Activated CD8-positive, alpha-beta T cell treated with anti-CD3 and anti-CD28 coated beads for 36 hours (primary cell): ENCODE measurements at places on chromosomes 11 and 22. TPM values are rescaled to one million over a fixed set of nuclear protein-coding genes. Genes with fewer than 3 reads are reported as not detected.

DNA sequence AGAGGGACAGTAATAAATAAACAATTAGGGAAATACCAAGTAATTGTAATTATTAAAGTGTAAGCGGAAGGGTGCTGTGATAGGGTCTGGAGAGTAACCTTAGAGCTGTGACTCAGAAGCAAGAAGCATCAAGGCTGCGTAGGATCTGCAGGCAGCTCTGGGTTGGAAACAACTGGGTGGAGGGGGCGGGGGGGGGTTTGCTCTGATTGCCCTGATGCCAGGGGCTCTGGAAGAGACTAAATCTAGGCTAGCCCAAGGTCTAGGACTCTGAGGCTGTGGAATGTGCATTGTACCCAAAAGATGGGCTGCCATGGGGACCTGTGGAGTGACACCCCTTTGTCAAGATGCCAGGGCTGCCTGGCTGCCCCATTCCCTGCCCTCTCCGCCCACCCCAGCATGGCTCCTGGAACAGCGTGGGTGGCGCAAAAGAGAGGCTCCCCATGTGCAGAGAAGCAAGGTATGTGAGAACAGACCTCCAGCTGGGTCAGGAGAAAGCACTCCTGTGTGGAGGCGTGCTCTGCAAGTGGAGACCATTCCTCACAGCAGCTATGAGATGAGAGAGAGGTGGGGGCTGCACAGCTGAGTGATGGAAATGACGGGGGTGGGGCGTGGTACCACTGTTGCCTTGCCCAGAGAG lies 101.1 kb upstream of the CRYBB3 start:
- DNase-seq, result no peak

- no peak for DNase-seq
These were observed 217.8 kb upstream of the TBCEL start for GRCh38 chr11:120805960-120806555.

DNA sequence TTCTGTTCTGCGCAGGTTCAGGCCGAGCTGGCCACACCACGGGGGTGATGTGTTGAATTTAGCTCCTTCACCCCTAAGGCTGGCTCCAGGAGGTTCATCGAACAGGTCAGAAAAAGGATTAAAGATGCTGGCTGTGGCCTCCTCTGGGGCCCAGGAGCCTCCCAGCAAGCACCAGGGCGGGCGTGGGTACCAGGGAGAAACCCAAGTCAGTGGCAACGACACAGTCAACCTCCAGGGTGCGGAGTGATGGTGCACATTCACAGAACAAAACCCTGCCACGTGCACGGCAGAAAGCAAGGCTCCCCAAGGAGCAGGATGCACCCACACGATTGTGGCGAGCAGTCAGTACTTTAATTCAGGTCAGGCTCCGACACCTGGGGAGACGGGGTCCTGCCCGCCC lies 10.8 kb downstream of the C11orf24 start:
- no peak for DNase-seq

Gene OPCML
- not detected for total RNA-seq

DNA sequence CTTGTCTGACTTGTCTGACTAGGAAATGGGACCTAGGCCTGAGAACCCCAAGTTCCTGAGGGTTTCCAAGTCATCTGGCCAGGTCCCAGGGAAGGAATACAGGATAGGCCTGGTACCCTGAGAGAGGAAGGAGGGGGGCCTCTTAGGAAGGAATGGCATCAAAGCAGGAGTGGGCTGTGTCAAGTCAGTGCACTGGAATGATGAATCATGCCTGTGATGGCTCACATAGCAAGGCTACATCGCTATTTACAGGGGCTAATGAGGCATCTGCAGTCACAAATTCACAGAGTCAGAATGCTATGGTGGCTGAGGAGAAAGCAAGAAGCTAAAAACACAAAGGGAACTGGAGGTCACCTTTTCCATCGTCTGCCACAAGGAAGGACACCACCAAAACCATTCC lies 247.3 kb downstream of the NXPE2 start:
- no peak for DNase-seq

Gene KCNJ11
- 1.2 TPM for total RNA-seq

- DNase-seq, result no peak
These were observed 66.9 kb downstream of the BCR start for GRCh38 chr22:23246982-23247766.

- peak; percentile 39 for DNase-seq
These were observed 79.1 kb downstream of the UVRAG start for GRCh38 chr11:75894036-75894585.

GRCh38 chr22:44707752-44708151 lies 5.7 kb downstream of the PRR5 start:
- DNase-seq, result peak; percentile 18

- no peak for DNase-seq
These were observed 43.5 kb downstream of the CD44 start for GRCh38 chr11:35182317-35182939.

Gene NPAS4
- not detected for total RNA-seq

- DNase-seq, result no peak
These were observed 104.7 kb downstream of the PLEKHA7 start for GRCh38 chr11:16909359-16910035.

DNA sequence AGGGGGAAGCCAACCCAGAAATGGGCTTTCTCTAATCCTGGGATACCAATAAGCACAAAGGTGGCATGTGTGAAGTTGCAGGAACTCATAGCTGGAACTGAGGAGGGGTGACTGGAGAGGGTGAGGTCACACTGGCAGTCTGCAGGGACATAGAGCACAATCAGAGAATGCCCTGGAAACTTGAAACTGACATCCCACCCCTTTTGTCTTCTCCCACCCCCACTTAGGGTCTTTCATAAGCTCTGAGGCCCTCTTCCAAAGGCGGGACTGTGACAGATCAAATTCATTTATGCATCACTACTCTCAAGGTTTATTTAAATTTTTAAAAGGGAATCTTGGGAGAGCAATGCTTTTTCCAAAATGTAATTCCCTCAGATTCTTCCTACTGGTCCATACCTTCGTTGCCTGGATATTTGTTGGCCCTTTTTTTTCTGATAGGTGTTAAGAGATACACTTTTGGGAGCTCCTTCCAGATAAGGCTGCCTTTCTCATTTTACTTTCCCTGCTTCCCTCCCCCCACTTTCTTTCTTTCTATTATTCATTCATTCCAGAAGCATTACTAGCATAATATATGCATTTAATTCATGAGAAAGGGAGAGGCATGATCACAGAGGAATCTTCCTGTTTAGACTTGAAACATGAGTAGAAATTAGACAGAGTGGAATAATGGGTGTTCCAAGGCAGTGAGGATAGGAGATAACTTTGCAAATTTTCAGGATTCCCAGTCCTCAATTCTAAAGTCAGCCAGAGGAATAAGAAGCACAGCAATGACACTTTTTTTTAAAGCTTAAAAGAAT lies 14.8 kb downstream of the OR51E2 start:
- DNase-seq, result no peak

DNA sequence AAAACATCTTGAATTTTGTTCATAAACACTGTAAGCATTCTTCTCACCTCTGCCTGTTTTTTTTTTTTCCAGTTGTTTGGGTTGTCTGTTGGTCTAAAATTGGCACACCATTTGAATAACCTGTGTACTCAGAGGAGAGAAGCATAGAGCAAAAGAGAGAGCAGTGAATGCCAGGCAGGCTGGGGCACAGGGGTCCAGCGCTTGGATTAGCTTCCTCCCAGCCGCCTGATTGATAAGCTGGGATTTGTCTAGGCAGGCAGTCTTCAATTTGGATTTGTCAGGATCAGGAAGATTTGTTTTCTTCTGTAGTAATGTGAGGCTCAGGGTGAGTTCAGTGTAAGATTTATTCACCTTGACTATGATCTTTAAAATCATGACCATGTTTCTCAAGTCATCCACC lies 59.0 kb downstream of the ARL14EP start:
- DNase-seq, result no peak

Gene FOLH1
- total RNA-seq, result not detected

DNA sequence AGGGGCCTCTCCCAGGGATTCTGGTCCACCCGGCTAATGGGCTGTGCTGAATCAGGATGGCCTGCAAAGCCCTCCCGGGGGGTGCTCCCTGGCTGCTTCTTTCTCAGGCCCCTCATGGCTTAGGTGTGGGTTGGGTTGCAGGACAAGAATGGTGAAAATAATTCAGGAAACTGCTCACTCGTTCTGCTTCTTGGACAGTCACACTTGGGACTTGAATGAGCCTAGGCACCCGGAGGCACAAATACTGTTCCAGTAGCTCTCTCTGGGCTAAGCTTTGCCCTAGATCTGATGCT lies 83.2 kb downstream of the TRIM29 start:
- DNase-seq, result no peak

DNA sequence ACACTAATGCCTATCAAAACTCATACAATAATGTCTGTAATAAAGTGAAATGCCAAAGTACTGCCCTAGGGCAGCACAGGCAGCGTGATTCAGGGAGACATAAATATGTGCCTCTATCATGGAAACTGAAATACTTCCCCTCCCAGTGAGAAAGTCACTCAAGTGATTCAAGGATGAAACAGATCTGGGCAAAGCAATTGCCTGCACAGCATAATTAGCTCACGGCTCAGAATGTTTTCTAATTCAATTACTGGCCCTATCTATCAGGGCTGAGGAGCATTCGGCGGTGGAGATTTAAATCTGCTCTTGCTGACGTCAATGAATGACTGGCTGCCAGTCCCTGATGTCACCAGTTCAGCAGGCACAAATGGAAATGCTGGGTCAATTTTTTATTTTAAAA lies 27.7 kb upstream of the PPP2R1B start:
- no peak for DNase-seq

Gene UBE2L6
- 148 TPM for total RNA-seq

- DNase-seq, result no peak
These were observed 388 bp downstream of the HINFP start for GRCh38 chr11:119121811-119122124.

- DNase-seq, result peak; percentile 57
These were observed at the start of gene GRK2 for GRCh38 chr11:67266449-67267187. GRK2 (plus strand) TSS chr11:67266473; CDS start chr11:67266700, 227 bp downstream.

GRCh38 chr22:45179276-45180049 lies 15.7 kb downstream of the NUP50 start:
- DNase-seq, result peak; percentile 27

Gene POU2AF2
- not detected for total RNA-seq

- no peak for DNase-seq
These were observed 338.9 kb upstream of the ANO3 start for GRCh38 chr11:25993016-25993415.

DNA sequence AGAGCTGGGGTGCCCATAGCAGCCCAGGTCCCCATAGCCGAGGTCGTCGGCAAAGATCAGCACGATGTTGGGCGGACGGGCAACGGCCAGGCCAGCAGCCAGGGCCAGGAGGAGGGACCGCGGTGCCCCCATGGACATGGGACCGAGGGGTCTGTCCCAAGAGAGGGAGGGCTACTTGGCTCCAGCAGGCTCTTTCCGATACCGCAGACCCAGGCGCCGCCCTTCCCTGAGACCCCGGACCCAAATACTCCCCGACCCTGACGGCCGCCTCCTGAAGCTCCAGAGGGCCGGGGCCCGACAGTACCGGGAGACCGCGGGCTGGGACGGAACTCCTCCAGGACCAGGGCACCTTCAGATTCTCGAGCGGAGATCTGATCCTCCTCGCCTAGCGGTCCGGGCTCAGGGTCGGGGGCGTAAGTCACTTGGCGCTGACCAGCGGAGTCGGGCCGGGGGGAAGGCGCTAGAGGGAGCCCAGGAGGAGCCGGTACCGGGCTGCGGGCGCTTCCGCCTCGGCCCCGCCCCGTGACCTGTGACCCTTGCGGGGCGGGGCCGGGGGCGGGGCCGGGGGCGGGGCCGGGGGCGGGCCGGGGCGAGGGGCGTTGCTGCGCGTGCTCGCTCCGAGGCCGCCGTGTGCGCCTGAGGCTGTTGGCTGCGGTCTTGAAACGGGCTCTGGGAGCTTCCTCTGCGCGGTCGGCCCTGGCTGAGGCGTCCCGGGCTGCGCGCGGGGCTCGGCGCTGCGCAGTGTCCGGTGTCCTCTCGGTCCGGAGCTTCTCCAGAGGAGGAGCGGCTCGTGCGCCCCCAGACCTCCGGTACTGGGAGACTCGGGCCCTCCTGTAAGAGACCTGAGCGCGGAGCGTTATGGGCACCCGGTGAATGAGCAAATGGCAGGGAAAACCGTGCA lies at the start of gene ARSA:
ARSA (minus strand) TSS at position 511 of the 901 bp plus-strand sequence; CDS start at position 138, 373 bp downstream.
- peak; percentile 80 for DNase-seq

Gene ZBTB16
- total RNA-seq, result 10.1 TPM

Gene KIF18A
- 23.2 TPM for total RNA-seq

GRCh38 chr11:128458321-128458720 lies 129.0 kb downstream of the ETS1 start:
- DNase-seq, result no peak

DNA sequence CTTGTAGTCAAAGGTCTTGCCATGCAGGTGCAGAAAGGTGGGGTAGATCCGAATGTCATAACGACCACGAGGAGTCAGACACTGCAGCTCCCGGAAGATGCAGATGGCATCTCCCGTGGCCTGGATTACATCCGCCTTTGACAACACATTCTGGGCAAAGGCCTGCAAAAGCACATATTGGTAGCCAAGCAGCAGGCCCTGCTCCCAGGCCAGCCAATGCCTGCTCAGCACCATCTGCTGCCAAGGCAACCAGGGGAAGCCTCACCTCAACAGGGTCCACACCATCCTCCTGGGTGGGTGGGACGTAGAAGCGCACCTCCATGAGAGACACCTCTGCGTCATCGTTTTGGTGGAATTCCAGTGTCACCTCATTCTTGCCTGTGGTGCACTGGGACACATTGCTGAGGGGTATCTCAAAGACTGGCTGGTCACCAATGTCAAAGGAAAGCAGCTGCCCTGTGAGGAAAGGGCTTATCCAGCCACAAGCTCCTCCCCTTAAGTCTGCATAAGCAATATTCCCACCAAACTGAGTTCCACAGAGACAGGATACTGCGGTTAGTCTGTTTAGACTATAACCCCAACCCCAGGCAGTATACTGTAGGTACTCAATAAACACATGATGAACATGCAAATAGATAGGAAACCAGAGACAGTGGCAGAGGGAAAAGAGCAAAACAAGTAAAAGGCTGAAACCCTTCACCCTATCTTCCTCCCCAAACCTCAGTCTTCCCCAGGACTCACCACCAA lies 2.8 kb downstream of the SSRP1 start:
- DNase-seq, result no peak

GRCh38 chr11:127226949-127227348 lies 226.4 kb upstream of the KIRREL3 start:
- DNase-seq, result no peak

- no peak for DNase-seq
These were observed 18.9 kb upstream of the EFCAB6 start for GRCh38 chr22:43830931-43831560.
